Fibroblast of skin of scalp (primary cell): ENCODE measurements at places on chromosomes 4 and X.
A peak's percentile ranks its signal among the peaks of the same experiment; 100 is the strongest.

- peak; percentile 36 for DNase-seq
Observed at GRCh38 chr4:23889814-23890341, at the start of gene PPARGC1A. Gene PPARGC1A, minus strand, starts transcription at chr4:23890047. Its CDS starts 90 bp downstream, at chr4:23889957.

- no peak for DNase-seq
Observed at GRCh38 chr4:99633772-99634171, 23.9 kb downstream of the C4orf54 start.

- DNase-seq = no peak
Observed at GRCh38 chrX:153306527-153307115, 14.9 kb downstream of the PNMA6F start.

GRCh38 chr4:148469938-148470337 is 27.7 kb upstream of the NR3C2 start:
- DNase-seq = no peak

DNA sequence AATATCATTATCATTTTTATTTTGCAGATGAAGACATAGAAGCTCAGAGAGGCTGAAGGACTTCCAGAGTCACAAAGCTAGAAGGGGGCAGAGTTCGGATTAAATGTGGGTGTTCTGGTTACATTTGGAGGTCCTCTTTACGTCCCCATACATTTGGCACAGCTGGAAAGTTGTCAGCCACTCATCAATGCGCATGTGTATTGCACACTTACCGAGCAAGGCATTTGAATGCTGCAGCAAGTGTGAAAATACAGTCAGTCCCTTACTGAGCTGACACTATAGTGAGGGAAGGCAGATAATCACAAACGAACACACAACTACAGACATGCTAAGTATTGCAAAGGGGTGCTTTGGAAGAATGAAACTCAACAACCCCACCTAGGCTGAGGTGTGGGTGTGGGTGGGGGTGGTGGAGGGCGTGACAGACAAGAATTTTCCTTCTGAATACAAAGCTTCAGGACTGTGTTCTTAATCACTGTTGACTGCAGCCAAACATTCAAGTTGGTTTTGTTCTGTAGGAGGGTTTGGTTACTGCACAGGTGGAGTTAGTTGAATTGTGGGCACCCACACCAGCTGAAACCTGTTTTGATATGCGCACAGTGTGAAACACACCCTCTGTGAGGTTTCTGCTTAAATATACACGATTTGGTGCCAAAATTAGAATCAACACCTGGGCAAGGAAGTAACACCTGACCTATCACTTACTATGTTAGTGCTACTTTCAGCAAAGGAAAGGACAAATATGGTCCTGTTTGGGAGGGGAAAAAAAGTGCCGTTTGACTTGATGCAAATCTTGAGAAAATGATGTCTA is 72.4 kb downstream of the COQ2 start:
- DNase-seq = no peak

DNA sequence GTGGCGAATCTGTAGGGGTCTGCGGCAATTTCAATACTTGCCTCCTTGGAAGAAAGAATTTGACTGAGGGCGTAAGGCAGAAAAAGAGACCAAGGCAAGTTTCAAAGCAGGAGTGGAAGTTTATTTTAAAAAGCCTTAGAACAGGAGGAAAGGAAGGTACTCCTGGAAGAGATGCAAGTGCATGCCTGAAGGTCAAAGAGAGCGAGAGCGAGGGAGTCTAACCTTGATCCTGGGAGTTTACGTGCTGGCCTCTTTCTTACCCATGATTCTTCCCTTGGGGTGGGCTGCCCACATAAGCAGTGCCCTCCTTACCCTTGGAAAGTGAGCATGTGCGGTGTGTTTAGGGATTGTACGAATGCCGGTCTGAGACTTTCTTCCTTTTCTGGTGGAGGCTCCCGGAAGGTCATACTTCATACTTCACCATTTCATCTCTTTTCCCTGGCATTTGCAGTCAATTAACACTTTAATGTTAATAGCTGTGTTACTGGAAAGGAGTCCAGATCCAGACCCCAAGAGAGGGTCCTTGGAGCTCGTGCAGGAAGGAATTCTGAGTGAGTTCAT is 40.0 kb downstream of the ARSD start:
- no peak for DNase-seq

DNA sequence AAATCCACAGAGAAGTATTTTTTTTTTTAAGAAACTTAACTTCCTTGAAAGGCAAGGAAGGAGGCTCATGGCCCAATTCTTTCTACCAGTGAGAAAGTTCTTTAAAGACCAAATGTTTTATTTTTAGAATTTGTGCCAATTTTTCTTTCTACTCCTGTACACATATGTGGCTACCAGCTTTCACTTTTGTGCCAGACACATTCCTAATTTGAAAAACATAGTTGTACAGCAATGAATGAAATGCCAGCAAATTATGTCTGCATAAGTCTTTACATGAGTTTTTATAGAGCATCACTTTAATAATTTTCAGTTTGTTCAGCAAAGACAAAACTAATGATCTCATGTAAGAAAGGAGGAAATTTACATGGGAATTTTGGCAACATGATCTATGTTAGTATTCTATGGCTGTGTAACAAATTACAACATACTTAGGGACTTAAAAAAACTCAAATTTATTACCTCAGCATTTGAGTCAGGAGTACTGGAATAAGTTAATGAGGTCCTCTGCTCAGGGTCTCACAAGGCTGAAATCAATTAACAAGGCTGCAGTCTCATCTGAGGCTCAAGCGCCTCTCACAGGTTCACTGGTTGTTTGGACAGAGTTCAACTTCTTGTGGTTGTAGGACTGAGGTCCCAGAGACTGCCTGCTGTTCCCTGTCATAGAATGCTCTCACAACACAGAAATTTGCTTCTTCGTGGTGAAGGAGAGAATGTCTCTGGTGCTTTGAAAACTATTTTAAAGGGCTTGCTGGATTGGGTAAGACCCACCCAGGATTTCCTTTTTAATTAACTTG is 678.2 kb upstream of the FAM241A start:
- DNase-seq = peak; percentile 75

DNA sequence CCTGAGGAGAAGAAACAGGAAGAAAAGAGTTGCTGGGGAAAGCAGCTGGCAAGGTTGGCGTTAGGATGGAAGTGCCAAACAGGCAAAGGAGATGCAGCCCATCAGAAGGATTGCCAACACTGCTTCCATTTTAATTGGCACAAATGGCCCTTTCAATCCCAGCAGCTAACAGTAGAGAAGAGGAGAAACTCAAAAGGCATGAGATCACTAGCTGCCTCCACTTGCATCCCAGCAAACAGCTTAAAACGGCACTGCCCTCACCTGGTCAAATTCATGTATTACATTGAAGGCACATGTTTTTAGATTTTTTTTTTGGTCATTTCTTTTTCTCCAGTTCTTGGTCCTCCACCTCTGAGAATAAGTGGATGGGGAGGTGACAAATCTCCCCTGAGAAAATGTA is 14.9 kb upstream of the LOC101059915 start:
- DNase-seq = peak; percentile 46

GRCh38 chrX:53798281-53798680 is 111.8 kb upstream of the HUWE1 start:
- no peak for DNase-seq

DNA sequence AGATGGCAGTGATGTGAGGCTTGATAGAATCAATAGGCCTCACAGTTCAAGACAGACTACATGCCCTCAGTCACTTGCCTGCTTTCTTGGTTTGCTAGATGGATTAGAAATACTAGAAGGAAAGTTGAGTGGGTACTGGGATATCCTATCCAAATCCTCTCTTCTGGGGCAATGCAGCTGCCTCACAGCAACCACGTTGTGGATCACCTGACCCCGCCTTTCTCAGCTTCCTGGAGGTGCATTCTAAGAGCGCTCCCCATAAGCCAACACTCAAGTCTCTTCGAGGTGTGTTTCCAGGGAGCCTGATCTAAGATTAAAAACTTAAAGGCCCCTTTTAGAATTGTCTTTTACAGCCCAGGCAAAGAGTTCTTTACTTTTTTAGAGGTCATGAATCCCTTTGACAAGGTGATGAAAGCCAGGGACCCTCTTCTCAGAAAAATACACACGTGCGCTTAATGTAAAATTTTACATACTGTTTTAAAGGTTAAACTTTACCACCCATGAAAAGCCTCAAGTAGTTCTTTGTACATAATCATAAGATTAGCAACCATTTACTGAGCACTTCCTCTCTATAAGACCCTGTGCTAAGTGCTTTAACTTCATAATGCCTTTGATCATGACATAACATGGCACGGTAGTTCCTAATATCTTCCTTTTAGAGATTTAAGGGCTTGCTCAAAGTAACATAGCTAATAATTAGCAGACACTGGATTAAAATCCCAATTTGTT is 840 bp upstream of the RPL34 start:
- DNase-seq = no peak

- DNase-seq = no peak
Observed at GRCh38 chrX:131840799-131841495, 182.2 kb upstream of the STK26 start.

- no peak for DNase-seq
Observed at GRCh38 chr4:184887333-184887732, 61.6 kb upstream of the ACSL1 start.

GRCh38 chrX:8235026-8235425 is 64.0 kb upstream of the VCX2 start:
- peak; percentile 18 for DNase-seq

DNA sequence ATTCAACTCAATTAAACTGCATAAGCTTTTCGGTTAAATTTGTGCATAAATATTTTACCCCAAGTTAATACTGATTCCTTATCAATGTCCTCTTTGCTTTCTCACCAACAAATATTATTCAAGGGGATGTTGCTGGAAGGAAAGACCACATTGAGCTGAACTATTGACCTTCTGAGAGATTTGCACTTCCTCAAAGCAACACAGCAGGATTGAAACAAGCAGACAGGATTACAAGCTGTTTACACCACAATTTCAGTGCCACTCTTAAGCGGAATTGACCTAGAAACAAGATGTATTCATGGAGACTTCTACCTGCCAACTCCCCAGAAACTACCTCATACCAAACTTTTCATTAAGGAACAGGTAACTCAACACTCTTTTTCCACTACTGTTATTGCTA is 96.5 kb upstream of the DUSP21 start:
- no peak for DNase-seq

- no peak for DNase-seq
Observed at GRCh38 chr4:181982437-181982836, 260.8 kb upstream of the TENM3 start.

DNA sequence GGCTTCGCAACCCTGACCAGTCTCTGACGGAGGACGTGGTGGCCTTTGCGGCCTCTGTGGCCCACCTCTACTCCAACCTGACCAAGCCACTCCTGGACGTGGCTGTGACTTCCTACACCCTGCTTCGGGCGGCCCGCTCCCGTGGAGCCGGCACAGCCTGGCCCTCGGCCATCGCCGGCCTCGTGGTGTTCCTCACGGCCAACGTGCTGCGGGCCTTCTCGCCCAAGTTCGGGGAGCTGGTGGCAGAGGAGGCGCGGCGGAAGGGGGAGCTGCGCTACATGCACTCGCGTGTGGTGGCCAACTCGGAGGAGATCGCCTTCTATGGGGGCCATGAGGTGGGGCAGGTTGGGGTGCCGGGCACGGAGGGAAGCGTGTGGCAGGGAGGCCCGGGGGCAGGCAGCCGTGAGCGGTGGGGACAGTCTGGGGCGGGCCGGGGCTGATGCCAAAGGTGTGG is 1.2 kb downstream of the ABCD1 start:
- no peak for DNase-seq

- no peak for DNase-seq
Observed at GRCh38 chr4:25246680-25247611, 13.1 kb downstream of the PI4K2B start.

DNA sequence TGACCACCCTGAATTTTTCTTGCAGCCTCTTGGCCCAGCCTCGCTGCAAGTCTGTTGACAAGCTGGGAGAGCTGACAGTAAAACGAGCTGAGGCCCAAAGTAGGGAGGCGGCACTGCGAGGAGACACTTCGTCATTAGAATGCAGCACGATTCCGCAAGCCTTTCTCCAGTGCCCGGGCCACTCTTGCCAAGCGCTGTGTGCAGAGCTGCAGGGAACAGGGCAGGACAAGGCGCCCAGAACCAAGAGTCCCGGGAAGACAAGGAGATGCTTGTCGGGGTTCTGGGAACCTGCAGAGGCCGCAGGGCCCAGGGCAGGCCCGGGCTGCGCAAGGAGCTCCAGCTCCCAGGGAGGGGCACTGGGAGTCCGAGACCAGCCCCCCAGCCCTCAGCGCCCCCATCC is 187.1 kb downstream of the BCOR start:
- DNase-seq = no peak

DNA sequence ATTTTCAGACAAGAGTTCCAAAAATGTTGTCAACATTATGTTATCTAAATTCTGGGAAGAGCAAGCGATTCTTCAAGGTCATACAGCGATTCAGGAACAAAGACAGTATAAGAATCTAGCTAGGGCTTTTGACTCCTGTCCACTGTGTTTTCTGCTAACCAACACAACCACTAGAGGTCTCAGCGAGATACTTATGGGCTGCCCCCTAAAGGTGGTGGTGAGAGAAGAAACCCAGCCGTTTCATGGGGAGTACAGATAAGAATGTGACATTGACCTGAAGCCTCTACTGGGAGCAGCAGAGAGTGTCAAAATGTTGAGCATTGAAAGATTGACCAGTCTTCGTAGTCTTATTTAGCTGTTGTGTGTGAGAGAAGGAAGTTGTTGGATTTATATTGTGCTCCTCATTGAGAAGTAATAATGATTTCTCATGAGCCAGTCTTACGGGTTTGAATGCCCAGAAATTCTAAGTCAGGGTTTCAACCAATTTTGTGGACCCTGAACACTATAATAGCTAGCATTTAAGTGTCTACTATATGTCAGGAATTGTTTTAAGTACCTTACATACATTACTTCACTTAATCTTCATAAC is 168.3 kb downstream of the SPRY1 start:
- peak; percentile 72 for DNase-seq

- DNase-seq = no peak
Observed at GRCh38 chr4:70829492-70829891, 10.2 kb downstream of the GRSF1 start.

DNA sequence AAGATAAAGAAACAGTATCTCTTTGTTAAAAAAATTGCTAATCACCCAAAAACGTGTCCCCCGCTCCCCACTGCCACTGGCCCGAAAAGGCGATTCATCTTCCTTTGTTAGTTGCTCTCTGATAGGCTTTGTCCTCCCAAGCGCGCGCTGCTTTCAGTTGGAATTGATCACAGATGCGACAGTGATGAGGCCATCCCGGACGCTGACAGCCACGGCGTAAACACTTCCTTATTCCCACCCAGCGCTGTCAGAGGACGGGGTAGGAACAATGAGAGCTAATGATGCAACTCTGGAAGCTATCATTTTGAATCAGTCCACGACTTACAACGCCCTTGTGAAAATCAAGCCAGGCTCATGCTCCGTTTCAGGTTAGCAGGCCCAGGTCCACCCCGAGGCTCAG is 21.4 kb downstream of the SOD3 start:
- peak; percentile 15 for DNase-seq

GRCh38 chr4:100823993-100824323 is 306.1 kb upstream of the EMCN start:
- no peak for DNase-seq
